NCI-H1417 (cell line): ENCODE measurements at places on chromosomes 1 and 21.

- peak; percentile 3 for DNase-seq
Observed at GRCh38 chr1:13996334-13996733, 296.3 kb downstream of the PRDM2 start.

DNA sequence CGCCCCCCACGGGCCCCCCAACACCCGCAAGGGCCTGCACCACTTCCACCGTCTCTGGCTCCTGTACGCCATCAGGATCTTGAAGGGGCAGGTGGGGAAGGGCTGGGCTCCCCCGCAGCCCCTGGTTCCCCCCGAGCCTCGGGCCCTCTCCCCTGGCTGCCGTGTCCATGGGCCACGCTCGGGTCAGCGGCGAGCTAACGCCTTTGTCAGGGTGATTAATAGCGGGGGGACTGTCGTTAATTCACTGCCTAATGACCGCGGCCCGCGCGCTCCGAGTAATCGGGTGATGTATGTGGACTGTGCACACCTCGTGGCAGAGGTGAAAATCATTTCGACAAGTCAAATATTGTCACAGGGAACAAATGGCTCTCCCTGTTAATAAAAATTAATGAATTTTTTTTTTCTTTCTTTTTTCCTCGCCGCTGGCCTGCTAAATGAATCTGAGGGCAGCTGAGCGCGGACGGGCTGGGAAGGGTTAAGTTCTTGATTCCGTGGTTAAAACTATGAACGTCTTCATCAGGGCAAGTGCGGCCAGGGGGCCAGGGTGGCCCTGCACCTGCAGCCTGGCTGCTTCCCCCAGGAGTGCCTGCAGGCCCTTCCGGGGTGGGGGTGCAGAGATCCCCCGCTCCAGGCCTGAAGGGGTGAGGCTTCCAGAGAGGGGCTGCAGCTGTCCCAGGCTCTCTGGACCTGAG is 100.8 kb downstream of the PRDM16 start:
- no peak for DNase-seq

- no peak for DNase-seq
Observed at GRCh38 chr1:58829866-58830265, 46.0 kb upstream of the JUN start.

GRCh38 chr1:77355010-77355409 is 73.2 kb downstream of the AK5 start:
- DNase-seq: no peak

DNA sequence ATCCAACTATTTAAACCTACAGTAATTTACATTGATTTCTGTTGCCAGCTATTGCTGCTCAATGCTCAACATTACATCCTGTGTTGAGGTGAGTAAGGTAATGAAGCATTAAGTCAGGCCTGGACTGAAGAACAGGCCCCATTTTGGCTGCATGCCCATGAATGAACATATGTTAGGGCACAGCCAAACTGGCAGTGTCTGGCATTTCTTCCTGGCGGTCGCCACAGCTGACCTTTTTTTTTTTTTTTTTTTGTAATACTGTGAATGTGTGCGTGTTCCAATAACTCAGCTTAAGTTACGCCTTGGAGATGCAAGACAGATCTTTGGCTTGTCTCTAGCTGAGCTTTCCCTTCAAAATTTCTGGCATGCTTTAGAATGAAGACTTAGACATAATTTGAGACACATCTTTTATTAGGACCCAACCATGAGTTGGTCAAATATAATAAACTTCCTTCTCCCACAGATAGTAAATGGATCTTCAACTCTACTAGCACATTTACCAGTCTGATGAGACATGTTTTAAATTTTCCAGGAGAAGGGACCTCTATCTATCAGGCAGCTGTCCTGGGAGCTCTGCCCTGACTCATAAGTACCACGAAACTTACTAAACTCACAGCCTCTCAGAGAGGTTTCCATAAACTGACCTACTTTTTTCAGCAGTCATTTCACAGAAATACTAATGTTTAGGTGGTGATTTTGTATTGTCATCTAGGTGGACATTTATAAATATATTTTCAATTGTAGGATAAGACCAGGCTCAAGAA is 341.1 kb upstream of the RUNX1 start:
- DNase-seq: no peak

DNA sequence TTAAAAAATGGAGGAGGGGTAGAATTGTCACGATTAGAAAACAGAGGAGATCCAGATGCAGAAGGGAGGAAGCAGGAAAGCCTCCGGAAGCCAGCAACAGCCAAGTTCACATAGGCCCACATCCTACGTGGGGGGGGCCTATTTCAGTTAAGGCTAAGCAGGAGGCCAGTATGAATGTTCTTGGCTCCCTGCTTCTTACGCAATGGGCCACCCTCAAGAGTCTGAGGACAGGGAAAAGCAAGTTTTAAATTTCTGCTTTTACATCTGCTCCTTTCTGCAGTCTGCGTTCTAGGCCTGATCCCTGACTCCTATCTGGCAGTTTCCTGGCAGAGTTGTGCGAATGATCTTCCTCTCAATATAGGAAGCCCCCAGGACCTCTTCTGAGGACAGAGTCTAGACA is 30.6 kb downstream of the RABIF start:
- DNase-seq: no peak

- no peak for DNase-seq
Observed at GRCh38 chr1:11518791-11519628, 40.1 kb downstream of the DISP3 start.

DNA sequence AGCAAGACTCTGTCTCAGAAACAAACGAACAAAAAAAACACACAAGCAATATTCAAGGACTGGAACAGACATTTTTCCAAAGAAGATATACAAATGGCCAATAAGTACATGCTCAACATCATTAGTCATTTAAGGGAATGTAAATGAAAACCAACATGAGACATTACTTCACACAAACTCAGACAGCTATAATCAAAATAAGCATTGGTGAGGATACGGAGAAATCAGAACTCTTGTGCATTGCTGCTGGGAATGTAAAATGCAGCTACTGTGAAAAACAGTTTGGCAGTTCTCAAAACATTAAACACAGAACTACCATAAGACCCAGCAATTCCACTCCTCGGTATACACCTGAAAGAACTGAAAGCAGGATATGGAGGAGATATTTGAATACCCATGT is 15.4 kb downstream of the NOL9 start:
- DNase-seq: no peak

DNA sequence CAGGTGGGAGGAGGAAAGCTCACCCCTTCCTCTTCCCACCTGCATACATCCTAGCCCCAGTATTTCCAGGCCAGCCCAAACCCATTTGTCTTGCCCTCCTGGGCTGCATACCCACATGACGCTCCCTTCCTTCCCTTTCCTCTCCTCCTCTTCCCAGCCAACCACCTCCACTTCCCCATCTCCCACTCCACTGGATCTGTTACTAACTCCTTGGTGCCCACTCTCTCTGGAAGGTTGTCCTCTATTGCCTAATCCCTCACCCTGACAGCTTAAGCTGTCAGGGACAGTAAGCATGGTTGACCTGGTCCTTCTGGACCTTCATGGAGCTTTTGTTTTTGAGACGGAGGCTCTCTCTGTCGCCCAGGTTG is 23.0 kb upstream of the SYNC start:
- no peak for DNase-seq

DNA sequence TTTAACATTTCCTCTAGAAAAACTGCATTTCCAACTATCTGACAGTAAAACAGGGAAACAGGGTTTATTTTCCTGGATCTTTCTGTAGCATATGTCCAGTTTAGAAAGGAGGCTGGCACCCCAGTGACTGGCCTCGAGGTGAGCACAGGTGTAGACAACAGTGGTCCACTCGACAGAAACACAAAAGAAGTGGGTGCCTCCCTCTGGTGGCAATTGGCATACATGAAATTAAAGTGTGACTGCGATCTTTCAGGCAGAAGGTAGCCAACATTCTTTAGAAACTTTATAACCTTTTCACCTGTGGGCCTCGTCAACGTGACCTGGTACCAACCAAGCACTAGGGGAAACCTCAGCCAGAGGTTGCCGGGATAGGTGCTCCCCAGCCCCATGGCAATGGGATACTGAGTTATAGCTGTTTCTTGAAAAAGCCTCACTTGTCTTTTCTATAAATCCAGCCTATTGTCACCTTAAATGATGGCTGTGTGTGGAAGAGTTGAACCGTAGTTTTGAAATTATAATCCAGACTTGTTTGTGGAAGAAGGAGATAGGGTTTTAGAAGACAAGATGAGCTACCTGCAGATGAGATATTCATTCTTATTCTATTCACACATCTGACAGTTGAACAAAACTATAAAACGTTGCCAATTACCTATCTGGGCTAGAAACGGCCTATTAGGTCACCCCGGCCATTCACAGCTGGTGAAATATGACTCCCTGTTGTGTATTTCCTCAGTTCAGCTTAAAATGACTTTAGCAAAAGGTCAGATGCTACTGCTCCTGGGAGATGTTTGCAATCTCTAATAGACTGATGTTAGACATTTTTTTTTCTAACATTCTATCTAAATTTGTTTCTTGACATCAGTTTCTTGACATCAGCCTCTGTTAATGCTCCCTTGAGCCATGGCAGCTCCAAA is 44.3 kb downstream of the PCP4 start:
- peak; percentile 64 for DNase-seq

DNA sequence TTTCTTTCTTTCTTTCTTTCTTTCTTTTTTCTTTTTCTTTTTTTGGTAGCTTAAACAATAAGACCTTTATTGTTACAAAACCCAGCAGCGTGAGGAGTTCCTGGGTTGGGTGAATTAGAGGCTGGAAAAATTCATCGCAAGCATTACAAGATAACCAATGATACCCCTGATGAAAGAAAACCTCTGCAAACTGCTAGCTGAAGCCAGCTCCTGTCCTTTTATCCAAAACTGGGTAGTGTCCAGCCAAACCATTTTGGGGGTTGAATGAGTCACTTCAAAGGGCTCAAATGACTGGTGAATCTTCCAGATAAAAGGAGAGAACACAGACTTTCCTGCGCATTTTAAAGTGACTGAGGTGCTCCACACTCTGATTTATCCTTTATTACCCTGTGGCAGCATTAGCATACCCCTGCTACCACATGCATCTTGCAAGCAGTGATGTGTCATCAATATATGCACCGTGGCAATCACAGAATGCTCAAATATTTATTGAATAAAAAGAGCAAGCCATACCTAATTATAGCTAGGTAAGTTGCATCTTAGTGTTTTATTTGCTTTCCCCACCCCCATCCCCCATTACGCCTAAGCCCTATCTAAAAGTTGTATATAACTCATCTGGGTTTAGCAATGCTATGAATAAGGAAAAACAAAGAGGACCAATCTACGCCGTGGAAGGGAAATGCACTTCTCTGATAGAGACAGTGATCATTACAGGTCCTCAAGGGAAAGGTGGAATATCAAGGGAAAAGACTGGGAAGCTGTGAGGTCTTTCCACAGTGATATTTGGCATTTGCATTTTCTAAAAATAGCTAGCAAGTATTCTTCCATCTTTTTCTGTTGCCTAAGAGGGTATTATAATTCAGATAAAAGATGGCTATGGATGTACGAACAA is 32.4 kb upstream of the CEP350 start:
- no peak for DNase-seq

GRCh38 chr1:231192620-231193163 is 30.8 kb downstream of the TRIM67 start:
- DNase-seq: no peak

- peak; percentile 53 for DNase-seq
Observed at GRCh38 chr1:217333939-217334338, 297.0 kb downstream of the GPATCH2 start.

DNA sequence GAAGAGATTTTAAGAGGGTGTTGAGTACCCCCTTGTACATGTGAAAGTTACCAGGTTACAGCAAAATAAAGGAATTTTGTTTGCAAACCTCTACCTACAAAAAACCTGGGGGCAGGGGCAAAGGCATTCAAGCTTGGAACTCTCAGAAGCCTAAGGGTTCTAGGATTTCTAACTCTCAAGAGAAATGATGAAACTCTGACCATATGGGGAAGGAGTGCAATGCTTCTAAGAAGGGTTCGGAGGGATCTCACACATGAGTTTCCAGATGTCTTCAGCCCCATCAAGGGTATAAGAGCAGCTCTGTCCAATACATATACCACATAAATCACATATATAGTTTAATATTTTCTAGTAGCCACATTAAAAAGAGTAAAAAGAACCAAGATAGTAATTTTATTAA is 7.3 kb upstream of the FCGR2A start:
- DNase-seq: no peak

- no peak for DNase-seq
Observed at GRCh38 chr1:118099686-118100085, 85.3 kb downstream of the SPAG17 start.

DNA sequence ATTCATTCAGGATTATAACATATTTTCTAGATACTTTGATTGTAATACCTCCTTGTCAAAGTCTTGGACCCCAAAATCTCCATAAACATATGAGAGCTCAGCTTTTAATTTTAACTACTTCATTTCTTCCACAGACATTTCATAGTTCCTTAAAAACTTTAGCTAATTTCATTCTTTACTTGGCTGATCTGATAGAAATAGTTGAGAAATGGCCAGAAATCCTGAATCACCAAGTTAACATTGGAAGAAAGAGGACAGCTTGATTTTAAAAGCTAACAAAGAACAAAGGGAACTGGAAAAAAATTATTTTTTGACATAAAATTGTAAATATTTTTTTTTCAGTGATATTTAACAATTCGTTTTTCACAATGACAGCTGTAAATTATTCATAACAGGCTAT is 216.5 kb downstream of the NTNG1 start:
- no peak for DNase-seq

DNA sequence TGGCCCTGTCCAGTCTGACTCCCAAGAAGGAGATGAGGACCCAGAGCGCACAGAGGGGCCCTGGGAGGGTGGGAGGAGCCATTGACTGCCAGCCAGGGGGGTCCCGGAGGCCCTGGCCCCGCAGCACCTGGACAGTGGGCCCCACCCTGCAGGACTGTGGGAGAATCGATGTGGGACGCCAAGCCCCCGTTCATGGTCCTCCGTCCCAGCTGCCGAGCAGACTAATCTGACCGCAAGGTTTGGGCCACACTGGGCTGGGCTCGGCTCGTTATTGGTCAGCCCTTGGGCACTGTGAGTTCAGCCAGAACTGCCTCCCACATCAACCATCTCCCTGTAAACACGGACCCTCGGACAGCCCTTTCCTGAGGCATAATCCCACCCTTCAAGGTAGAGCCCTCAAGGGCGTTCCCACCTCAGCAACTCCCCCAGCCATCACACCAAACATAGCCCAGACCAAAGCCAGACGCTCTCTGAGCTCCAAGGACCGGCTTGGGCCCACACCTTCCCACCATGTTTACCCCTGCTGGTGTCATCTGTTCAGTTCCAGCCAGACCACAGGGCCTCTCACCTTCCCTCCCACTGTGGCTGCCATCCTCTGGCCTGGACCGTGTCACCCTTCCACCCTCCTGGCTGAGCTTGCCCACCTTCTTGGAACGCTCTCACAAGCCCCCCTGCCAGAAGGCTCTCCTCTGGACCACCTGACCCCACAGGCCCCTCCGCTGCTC is 16.2 kb upstream of the POFUT2 start:
- no peak for DNase-seq

- DNase-seq: no peak
Observed at GRCh38 chr21:33014331-33014730, 11.4 kb upstream of the OLIG2 start.
